ENCODE measurements at places on chromosomes 5 and 9. TPM values are rescaled to one million over a fixed set of nuclear protein-coding genes. Genes with fewer than 3 reads are reported as not detected.

Gene SH3GL2
- polyA plus RNA-seq, result 8.0 TPM

Gene FCN2
- not detected for polyA plus RNA-seq

Gene IFNA21
- not detected for polyA plus RNA-seq

Gene FOXD4L4
- 0.05 TPM for polyA plus RNA-seq

Gene SPOCK1
- 0.46 TPM for polyA plus RNA-seq

Gene RNF38
- polyA plus RNA-seq, result 10.4 TPM

Gene NSD1
- polyA plus RNA-seq, result 5.1 TPM

Gene PLCXD3
- polyA plus RNA-seq, result 3.2 TPM

Gene PKD2L2
- not detected for polyA plus RNA-seq

Gene QRFP
- polyA plus RNA-seq, result not detected

Gene SPINK14
- not detected for polyA plus RNA-seq

Gene DDX4
- not detected for polyA plus RNA-seq
